ENCODE measurements at places on chromosomes 13 and 19.
A peak's percentile ranks its signal among the peaks of the same experiment; 100 is the strongest.

- no peak for DNase-seq
Measured at GRCh38 chr13:101624210-101624922, 171.9 kb downstream of the ITGBL1 start.

GRCh38 chr19:58498316-58499020 lies 13.3 kb downstream of the SLC27A5 start:
- no peak for DNase-seq

DNA sequence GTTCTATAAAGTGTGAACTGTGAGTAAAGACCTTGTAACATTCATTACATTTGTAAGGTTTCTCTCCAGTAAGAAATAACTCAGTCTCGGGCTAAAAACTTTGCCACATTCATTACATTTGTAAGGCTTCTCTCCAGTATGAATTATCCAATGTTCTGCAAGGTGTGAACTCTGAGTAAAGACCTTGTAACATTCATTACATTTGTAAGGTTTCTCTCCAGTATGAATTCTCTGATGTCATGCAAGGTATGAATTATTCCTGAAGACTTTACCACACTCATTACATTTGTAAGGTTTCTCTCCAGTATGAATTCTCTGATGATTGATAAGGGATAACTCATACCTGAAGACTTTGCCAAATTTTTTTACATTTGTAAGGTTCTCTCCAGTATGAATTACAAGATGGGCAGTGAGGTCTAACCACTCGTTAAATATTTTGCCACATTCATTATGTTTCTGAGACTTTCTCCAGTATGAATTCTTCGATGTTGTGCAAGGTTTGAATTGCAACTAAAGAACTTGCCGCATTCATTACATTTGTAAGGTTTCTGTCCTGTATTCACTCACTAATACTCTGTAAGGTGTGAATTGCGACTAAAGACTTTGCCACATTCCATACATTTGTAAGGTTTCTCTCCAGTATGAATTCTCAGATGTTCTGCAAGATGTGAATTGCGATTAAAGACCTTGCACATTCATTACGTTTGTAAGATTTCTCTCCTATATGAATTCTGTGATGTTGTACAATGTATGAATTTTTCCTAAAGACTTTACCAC lies 21.2 kb downstream of the ZNF578 start:
- no peak for DNase-seq

- peak; percentile 92 for DNase-seq
Measured at GRCh38 chr19:49127674-49128544, 8.6 kb downstream of the PPFIA3 start.

DNA sequence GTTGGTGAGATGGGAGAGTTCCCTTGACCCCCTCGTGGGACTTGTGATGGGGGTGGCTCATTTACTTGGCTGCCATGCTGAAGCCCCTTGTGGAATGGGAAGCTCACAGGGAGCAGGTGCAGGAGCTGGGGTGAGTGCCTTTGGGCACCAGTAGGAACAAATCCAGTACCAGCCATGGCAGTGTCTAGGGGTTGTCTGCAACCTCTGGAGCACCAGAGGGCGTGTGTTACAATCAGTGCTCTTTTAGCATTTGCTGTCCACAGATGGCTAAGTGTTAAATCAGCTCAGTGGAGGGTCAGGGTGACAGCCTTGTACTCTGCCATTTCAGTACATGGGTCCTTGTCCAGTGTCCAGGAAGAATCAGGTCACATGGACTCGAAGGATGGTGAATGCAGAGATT lies 75.6 kb downstream of the ATP8A2 start:
- no peak for DNase-seq

- DNase-seq = no peak
Measured at GRCh38 chr13:44158098-44158521, 215.5 kb upstream of the SERP2 start.

DNA sequence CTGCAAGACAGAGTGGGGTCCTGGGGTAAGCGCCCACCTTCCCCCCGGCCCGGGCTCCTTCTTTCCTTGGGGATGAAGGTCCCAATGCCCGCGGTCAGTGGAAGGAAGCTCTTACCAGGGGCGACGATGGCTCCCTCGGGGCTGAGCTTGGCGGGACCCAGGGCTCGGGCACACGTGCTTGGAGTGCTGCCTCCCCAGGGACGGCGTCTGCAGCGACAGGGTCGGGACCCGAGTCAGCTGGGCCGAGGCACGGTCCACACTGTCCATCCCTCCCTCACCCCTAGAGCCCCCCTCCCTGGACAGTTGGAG lies 3.5 kb downstream of the JSRP1 start:
- DNase-seq = no peak

GRCh38 chr19:28710278-28710677 lies 502.7 kb downstream of the UQCRFS1 start:
- DNase-seq = peak; percentile 43

- no peak for DNase-seq
Measured at GRCh38 chr19:39916851-39917396, 17.5 kb downstream of the FCGBP start.

DNA sequence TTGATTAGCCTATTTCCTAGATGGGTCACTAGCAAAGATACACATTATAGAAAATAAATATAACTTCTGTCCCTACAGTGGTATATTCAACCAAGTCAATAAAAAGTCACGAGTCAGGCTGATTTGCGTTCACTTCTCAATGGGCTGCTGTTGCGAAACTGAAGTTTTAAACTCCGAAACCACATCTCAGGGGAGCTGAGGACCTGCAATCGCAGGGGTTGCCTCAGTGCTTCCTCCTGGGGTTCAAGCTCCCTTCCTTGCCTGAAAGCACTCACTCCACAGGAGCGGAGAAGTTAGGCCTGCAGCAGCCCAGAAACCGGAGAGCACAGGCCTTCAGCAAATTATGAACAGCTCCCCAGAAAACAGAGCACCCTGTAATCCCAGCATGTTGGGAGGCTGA lies 39.6 kb downstream of the RAB20 start:
- DNase-seq = no peak

Measured in AG09319 (cell line).